ENCODE measurements at places on chromosomes 4 and X.

GRCh38 chr4:158580064-158580463 lies 58.4 kb downstream of the RXFP1 start:
- DNase-seq = no peak

DNA sequence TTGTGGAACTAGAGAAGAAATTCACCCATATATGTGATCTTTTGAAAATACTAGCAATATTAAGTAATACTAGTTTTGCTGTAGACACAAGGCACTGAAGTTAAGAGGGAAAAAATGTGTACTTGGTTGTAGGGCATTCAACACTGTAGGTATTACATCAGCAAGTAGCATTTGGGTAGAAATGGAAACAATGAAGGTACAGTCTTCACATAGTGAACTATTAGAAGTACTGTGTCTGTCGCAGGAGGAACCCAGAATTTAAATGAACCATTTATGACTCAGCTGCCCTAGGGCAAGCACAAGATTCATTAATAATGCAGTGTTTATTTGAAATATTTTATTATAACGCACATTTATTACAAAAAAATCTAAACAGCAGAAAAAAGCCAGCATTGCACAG lies 572.7 kb upstream of the TENM3 start:
- no peak for DNase-seq

DNA sequence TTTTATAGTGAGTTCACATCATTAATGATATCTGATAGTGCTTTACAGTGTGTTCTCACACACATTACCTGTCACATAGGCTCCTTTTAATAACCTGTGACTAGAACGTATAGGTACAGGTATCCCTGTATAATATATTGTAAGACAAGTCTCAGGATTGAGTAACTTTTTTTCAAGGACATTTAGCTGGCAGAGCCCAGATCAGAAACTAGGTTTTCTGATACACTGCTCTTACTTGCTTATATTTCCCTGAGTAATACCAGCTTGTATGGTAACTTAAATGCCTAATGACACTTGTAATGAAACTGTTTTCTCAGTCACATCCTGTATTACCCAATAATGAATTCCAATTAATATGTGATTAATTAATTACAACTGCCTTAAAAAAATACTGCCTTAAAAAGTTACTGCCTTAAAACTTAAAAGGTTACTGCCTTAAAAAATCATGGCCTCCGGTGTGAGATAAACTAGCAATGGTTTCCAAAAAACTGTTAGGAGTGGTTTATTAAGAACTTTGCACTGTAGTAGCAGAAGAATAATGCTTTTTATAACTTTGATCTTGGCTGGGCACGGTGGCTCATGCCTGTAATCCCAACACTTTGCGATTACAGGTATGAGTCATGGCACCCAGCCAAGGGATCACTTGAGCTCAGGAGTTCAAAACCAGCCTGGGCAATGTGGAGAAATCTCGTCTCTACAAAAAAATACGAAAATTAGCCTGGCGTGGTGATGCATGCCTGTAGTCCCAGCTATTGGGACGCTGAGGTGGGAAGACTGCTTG lies 11.9 kb downstream of the COPS4 start:
- DNase-seq = no peak

DNA sequence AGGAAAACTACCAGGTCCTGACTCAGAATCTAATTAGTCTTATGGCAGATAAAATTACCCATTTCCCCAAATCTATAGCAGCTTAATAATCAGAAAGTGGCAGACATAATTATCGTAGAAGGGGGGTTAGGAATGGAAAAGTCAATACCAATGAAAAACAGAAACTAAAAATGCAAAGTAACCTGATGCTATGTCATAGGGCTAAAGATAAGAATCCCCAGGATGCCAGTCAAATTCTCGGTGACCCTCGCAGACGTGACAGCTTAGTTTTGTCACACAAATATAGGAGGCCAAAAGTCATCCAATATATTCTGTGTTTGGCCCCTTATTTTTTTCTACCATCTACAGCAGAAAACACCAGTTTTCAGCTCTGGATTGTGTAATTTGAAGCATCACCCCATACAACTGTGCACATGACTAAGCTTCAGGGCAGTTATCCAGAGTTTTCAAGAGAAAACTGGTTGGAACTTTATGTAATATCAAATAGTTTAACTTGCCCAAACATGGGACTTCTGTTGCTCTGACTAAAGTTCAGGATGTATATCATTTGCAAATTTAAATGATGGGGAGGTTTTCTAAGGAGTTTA lies 30.9 kb downstream of the RASSF6 start:
- no peak for DNase-seq

- no peak for DNase-seq
Measured at GRCh38 chr4:123790681-123791080, 394.1 kb downstream of the SPRY1 start.

DNA sequence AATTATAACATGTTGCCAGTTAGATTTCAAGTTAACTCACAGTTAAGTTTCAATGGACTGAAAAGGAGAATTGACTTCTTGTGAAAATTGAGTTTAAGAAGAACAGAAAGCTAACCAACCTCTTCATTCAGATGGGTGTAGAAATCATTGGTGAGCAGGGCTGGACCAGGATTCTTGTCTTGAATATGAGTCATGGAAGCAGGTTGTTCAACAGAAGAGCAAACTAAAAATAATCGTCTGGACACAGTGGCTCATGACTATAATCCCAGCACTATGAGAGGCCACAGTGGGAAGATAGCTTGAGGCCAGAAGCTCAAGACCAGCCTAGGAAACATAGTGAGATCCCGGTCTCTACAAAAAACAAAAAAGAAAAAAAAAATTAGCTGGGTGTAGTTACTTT lies 98.2 kb downstream of the ARSJ start:
- no peak for DNase-seq

DNA sequence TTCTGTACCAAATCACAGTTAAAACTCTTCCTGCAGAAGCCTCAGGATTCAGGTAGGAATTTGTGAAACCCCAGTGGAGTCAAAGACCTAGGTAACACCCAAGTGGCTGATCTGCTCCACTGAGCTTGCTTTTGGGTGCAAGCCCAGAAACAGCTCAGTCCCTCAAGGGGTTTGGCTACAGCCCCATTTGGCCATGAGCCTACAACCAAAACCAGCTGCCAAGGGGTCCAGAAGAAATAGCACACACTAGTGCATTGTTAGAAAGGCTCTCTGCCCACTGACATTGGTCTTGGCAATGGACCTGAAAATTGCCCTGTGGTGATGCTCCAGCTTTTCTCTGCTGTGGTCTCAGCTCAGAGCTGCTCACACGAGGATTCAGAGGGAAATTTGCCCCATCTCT lies 577.4 kb upstream of the INTU start:
- no peak for DNase-seq

GRCh38 chr4:26384380-26385057 lies 63.7 kb downstream of the RBPJ start:
- DNase-seq = no peak

GRCh38 chrX:51395810-51396728 lies 63.4 kb downstream of the NUDT10 start:
- DNase-seq = no peak

DNA sequence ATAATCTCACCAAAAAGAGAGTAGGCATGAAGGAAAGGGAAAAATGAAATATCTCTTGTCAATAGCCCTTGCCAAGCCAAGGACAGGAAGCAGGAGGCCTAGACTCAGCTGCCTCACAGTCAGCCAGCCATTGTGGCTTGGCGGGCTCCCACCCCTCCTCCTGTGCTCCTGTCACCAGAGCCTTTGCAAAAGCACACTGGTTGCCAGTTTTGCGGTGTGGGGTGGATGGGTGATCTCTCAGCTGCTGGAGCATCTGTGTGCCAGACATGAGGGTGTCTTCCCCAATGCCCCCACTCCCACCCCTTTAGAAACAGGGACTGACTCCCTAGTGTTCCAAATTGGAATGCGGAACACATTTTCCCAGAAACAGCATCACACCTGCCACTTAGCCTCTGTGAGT lies 26.1 kb downstream of the ARHGEF6 start:
- DNase-seq = no peak

GRCh38 chr4:22762548-22762947 lies 69.8 kb downstream of the GBA3 start:
- DNase-seq = no peak

GRCh38 chrX:1581132-1581531 lies 10.3 kb upstream of the AKAP17A start:
- DNase-seq = peak; percentile 79

DNA sequence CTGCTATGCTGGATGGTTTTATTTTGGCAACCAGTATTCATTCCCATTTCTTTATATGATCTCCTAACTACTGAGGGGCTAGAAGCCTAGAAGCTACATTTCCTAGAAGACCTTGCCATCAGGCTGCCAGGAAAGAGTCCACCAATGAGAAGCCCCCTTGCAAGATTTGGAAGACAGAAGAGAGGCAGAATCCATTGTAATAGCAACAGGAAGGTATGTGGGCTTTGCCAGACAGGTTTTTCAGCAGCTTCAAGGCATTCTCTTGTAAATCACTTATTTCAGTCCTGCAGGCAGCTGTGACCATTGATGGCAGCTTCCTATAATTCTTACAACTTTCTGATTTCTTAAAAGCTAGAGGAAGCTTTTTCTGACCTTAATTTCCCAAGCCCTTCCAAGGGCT lies 148.3 kb upstream of the NHS start:
- no peak for DNase-seq

DNA sequence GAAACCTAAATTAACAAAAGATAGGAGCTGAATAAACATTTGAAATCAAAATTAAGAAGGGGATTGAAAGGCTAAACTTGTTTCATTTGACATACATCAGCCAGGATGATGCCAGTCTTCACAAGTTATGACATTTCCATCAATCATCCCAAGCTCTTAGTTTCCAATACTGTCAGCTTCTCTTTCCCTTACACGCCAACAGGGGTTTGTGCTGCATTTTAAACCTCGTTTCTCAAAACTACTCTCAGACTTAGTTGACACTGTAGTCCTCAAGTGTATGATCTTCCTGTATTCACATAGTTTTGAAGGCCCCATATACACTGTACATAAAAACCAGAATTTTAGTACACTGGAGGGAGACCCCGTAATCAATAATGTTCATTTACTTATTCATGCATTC lies 840 bp upstream of the P2RY10 start:
- no peak for DNase-seq

GRCh38 chrX:103889216-103889615 lies 57.2 kb upstream of the RAB9B start:
- no peak for DNase-seq

DNA sequence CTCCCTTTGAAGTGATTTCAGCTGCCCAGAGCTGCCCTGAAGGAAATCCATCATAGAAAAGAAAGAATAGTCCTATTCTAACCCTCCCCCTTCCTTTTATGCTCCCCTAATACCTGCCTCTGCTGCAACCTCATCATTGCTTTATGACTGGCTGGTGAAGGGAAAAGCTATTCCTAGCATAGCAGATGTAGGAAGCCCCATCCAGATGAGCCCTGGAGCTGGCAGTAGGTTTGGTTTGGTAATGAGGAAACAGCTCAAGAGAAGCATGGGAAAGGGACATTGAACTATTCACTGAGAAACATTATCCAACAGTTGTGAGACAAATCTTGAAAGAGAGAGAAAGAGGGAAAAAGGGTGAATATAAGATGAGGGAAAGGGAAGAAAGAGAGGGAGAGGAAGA lies 29.2 kb downstream of the ARSJ start:
- no peak for DNase-seq

DNA sequence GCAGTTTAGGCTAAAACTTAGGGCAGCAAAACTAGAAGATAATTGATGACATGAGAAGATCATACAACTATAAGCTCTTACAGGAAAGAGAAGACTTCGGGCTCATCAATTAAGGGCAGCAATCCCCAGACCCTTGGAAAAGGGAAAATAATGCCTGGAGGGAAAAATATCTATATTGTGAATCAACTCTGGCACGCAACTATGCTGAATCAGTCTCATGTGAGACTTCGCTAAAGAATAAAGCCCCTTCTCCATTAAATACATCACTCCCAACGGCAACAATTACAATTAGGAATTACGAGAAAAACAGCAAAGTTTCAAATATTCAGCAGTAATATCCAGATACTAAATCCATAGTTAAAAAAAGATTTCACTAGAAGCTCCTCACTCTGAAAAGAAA lies 2016.8 kb upstream of the IGFBP7 start:
- DNase-seq = no peak

DNA sequence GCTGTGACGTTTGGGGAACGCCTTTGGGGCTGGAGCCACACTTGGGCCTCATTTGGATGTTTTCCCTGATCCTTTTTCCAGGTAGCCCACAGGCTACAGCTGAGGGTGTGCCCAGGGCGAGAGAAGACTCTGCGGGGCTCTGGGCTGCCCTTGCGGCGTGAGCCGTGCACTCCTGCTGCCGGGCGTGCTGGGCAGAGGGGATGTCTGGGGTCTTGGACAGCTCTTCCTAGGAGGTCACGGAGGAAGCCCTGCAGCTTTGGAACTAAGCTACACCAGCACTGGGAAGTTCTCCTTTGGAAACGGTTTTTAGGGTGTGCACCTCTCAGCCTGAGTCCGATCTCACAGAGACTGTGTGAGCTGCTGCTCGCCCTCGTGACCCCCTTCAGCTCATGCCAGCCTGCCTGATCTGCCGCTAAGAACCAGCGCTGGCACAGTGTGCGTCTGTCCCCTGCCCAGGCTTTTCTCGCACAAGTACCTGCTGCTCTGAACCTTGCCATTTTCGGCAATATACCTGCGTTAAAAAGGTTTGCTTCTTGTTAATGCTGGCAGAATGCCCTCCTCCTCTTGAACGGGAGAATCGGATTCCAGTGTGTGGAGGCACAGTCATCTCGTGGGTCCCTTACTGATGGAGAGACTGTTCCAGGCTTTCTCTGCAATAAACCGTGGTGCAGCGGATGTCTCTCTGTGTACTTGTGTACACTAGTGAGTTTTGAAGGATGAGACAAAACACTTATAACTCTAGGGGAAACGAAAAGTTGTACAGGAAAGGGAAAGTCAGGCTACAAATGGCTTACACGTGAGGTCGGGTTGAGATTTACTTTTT lies 14.3 kb downstream of the MSANTD1 start:
- no peak for DNase-seq

GRCh38 chrX:148024425-148025148 lies 43.5 kb downstream of the FMR1NB start:
- no peak for DNase-seq

DNA sequence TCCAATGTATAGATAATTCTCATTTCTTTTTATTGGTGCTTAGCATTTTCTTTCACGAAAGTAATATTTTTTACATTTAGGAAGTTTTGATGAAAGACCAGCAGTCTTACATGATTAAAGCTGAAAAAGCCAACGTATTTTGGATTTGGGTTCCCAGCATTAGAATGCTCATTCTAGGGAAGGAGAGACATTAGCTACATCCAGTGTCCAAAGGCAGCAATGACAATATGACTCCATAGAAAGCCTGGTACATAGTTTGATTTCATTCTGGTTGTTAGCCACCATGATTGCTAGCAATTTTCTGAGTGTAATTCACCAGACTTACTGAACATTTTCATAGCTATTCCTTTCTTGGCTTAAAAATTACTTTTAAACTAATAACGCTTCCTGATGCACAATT lies 1397.5 kb downstream of the PCDH7 start:
- no peak for DNase-seq

DNA sequence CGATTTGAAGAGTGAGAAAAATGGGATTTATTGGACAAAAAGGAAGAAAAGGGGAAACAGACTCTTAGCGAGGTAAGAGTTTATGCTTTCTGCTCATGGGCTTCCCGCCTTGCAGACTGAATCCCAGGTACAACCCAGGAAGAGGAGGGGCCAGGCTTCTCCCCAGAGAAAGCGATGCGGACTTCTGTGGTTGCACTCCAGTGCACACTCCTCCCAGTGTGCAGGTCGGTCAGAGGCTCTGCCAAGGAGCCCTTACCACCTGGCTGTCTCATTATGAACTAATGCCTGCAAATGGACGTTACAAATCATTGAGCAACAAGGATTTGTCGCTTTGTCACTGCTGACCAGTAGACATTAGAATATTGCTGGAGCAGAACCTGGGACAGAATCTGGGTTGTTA lies 39.9 kb upstream of the GLRA2 start:
- no peak for DNase-seq

Measured in activated CD8-positive, alpha-beta memory T cell treated with anti-CD3 and anti-CD28 coated beads for 48 hours (primary cell).